ENCODE measurements at places on chromosomes 16 and 17. TPM values are rescaled to one million over a fixed set of nuclear protein-coding genes. Genes with fewer than 3 reads are reported as not detected.

AANAT gene
- polyA plus RNA-seq = not detected

PIK3R6 gene
- polyA plus RNA-seq = 1.1 TPM

CLEC18A gene
- polyA plus RNA-seq = 64.6 TPM

KCNH6 gene
- polyA plus RNA-seq = 2.0 TPM

SHISA6 gene
- 1.8 TPM for polyA plus RNA-seq

SPEM3 gene
- polyA plus RNA-seq = not detected

FBXO39 gene
- 0.31 TPM for polyA plus RNA-seq

ABCA5 gene
- polyA plus RNA-seq = 28.8 TPM

PRR35 gene
- polyA plus RNA-seq = 7.4 TPM

C16orf96 gene
- polyA plus RNA-seq = 0.18 TPM

KRTAP4-6 gene
- not detected for polyA plus RNA-seq

GRCh38 chr17:16910341-16910740 is 61.6 kb downstream of the TNFRSF13B start:
- no peak for DNase-seq

- no peak for DNase-seq
These were observed 18.4 kb upstream of the FBF1 start for GRCh38 chr17:75959051-75959838.

DNA sequence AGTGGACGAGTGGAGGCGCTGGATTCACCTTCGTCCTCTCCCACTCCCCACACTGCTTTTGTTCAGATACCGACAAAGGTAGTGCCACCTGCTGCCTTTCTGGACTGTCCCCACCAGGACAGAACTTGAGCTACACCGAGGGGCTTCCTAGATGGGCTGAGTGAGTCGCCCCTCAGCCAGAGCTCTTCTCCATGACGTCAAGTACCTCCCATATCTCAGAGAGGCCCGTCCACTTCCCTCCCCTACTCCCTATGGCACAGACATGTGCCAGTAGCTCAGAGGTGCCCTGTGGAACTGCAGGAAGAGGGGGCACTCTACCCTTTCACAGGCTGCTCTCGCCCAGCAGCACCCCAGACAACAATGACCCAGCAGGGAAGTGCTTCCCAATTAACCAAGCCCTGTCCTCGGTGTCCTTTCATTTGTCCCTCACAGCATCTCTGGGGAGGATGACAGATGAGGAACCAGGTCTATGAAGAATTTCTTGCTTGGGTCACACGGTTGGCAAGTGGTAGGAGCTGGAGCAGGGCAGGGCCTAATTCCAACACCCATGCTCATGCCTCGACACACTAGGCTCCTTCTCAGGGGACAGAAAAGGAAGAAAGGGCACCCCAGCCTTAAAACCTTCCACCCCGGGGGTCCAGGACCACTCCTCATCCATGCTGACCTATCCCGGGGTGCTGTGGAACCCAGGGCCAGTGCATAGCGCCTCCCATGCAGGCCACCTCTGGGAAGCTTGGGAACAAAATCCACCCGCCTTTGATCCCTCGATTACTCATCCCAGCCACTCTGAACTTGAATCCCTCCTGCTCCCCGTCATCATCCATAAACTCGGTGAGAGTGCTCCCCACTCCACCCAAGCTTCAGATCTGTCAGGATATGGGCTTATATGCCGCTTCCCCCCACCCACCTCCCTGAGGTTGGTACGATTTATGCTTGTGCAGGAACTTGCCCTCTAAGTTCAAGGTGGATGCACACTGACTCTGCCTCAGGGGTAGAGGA is 51.7 kb downstream of the WNT3 start:
- DNase-seq = no peak

DNA sequence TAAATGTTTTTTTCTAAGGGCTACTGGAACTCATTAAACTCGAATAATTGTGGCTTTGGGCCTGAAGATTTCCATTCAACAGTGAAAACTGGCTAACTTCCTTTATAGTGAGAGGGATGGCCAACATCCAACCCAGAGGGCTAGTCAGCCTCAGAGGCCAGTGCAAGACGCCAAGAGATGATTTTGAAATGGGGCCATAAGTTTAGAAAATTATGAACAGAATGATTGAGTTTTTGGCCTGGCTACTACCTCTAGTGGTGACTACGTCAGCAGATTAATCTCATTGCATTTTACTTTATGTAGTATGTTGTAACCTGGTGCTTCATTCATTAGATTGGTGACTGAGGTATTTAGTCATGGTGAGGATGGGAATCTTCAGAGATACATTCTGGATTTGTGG is 28.4 kb downstream of the HAPSTR1 start:
- no peak for DNase-seq

DNA sequence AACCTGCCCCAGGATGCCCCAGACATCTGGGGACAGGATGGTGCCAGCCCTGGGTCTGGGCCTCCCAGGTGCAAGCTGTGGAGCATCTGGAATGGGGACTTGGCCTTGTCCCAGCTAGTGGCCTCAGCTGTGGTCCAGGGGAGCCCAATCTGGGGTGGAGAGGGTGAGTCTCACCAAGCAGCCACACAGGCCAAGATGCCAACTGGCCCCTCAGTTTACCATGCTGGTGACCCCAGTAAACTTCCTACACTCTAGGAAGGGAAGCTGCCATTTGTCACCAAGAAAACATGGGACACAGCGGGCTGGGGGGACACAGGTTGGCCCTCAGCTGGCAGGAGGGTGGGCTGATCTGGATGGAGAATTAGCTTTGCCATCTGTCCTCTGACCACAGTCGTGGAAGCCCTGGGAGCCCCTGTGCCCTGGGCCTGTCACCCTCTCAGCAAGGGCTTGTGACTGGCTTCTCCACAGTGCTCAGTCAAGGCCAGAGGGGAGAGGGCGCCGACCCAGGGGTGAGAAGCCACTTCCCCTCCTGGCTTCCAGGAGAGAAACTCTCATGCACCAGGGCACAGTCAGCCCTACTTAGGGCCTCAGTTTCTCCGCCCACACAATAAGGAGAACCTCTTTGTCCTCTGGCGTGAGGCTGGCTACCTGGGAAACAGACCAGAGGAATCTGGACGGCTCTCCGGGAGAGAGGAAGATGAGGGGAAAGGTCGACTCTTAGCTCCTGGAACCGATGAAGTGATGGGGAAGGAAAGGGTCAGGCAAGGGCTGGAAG is 126.4 kb upstream of the SMURF2 start:
- no peak for DNase-seq

GRCh38 chr17:28327709-28328108 is 7.6 kb downstream of the IFT20 start:
- DNase-seq = no peak

DNA sequence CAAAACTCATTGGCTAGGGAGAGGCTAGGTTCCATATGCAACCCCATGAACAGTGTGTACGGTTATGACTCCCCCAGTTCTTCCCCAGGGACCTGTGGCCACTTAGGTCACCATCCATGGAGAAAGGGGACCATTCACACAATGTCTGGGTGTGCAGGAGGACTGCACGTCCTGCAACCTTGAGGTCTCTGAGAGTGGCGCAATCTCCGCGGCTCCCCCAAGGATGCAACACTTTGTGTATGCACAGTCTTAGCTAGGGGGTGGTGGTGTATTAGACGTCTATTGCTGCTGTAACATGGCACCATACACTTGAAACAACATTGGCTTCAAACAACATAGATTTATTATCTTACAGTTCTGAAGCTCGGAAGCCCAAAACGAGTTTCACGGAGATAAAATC is 65.6 kb upstream of the CBX4 start:
- no peak for DNase-seq

- no peak for DNase-seq
These were observed 40.7 kb upstream of the SLC6A2 start for GRCh38 chr16:55615071-55615470.

DNA sequence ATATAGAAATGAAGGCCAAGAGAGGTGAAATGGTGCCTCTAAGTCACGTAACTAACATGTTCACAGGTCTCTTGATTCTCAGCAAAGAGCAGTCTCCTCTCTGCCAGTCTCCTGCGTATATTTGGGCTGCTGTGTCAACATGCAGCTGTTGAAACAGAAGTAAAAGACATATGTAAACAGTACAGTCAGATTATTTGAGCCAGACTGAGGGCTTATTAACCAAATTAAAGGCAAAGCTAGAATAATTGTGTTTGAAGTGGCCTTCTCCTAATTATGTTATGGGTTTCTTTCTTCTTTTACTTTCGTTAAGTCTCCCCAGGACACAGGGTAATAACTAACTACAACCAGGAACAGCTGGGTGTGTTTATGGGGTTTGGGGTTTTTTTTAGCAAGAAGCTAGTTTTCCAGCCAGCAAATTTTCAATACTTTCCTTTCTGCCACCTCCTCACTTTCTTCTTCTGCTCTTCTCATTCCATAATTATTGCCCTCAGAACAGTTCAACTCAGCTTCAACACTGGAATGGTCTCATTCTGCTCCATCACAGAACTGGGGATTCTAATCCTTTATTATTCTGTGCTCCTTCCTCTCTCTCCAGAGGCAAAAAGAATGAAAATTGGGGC is 18.4 kb downstream of the G6PC1 start:
- DNase-seq = no peak

DNA sequence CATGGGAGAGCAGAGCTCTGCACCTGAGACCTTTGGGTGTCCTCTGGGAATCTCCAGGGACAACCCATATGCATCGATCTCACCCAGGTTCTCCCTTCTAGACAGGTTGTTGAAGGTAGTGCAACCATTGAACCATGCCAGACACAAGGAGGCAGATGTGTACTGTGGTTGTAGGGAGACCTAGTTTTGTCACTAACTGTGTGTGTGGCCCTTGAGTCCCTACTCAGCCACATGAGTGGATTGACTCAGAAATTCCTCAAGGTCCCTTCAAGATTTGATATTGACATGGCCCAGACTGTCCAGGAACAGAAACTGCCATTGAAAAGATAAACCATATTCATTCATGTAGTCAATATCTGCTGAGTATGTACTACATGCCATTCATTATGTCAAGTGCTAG is 396.4 kb upstream of the CCL2 start:
- DNase-seq = no peak

Measured in right renal cortex interstitium (tissue), 3 donors.